HepG2 (cell line): ENCODE measurements at places on chromosomes 2 and 18.
A peak's percentile ranks its signal among the peaks of the same experiment; 100 is the strongest.

DNA sequence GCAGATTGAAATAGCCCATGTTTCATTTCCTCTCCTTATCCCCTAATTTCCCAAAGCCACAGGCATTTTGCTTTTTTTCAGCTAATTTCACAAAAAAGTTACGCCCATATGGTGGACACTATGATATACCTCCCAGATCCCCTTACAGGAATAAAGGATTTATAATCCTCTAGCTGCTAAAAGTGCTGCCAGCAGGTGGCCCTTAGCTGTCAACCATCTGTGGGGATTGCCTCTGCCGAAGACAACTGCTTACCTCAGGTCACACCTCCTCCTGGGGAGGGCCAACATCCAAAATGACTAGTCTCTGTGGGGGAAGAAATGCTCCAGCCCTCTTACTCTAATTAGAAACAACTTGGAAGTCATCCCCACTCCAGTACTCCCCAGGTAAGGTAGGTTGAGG is 61.0 kb upstream of the EPB41L3 start:
- DNase-seq = no peak

DNA sequence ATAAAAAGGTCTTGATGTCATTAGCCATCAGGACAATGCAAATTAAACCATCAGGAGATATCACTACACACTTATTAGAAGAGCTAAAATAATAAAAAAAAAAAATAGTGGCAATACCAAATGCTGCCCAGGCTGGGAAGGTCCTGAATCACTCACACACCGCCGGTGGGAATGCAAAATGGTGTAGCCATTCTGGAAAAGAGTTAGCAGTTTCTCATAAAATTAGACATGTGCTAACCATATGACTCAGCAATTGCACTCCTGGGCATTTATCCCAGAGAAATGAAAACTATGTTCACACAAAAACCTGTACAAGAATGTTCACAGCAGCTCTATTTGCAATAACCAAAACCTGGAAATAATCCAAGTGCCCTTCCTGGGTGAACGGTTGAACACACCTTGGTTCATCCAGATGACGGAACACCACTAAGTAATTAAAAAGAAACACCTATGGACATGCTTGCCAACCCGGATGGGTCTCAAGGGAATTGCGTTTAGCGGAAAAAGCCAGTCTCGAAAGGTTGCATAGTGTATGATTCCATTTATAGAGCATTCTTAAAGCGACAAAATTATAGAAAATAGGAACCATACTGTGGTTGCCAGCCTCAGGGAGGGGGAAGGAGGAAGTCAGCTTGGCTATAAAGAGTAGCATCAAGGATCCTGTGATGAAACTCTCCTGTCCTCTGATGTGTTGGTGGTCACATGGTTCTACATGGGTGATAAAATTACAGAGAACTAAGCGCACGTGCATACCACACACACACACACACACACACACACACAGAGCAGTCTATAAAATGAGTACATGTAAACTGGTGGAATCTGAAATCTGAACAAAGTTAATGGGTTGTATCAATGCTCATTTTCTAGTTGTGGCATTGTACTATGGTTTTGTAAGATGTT is 4.6 kb downstream of the MBP start:
- no peak for DNase-seq

- no peak for DNase-seq
Measured at GRCh38 chr18:65620076-65620696, 130.6 kb upstream of the CDH7 start.

GRCh38 chr2:31980674-31981356 is 30.0 kb downstream of the MEMO1 start:
- DNase-seq = peak; percentile 25

DNA sequence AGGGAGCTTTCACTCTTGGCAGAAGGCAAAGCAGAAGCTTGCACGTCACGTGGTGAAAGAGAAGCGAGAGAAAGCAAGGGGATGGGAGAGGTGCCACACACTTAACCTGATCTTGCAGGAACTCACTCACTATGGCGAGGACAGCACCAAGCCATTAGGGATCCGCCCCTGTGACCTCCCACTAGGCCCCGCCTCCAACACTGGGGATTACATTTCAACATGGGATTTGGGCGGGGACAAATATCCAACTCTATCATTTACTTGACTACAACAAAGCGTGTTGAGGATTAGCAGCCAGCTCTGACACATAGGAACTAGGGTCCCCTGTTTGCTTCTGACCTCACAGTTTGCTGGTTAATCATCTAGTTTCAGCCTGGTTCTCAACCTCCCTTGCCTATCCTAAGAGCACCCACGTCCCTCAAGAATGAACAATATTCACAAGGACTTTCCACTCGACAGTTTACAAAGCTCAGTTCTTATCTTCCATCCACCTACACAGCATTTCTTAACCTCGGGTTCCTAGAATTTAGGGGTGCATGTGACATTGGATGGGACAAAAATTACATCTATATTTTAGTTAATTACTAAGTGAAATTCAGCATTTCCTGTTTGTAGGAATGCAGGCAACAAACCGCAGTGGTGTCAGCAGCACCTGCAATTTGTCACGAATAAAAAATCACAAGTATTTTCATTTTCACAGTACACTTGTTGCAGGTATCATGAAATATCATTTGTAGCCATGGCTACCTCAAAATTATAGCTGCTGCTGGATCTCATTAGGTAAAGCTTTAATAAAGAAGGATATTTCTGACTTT is 36.0 kb downstream of the LBH start:
- DNase-seq = no peak

DNA sequence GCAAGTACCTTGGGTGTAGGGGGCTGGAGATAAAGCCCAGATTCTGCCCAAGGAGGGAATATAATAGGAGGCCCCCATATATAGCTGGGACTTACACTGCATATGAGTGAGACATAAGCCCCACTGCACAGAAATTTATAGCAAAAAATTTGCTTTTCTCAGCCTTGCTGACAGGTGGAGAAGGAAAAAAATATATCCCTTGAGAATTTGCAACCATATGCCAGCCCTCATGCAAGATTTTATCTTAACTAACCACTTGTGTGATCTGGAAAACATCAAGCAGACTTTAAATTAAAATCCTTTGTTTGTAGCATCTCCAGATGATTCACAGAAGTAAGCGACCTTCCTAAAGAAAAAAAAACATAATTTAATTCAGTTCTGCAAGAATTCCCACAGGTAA is 288.2 kb downstream of the BCL2 start:
- DNase-seq = no peak

GRCh38 chr2:150207979-150208378 is 279.5 kb downstream of the RND3 start:
- no peak for DNase-seq

GRCh38 chr18:80168982-80169381 is 59.9 kb downstream of the ADNP2 start:
- DNase-seq = no peak

DNA sequence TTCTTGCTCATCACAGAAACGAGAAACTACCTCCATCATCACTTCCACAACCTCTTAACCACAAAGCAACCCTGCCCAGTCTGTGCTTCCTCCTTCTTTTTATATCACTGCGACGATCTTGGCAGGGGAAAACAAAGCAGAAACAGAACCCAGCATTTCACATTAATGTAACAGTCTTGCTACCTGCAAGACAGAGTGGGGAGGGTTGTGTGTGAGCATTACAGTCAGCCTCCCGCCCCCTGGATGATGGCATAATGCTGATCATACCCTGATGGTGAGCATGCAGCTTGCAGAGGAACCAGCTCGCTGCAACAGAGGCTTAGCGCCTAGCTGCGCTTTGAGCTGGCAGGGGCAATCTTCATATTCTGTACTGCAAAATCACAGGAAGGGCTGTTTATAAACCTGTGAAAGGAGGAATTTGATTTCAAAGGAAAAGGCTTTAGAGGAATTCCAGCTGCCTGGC is 376.1 kb downstream of the IRS1 start:
- no peak for DNase-seq

- DNase-seq = no peak
Measured at GRCh38 chr2:73314441-73314840, 21.1 kb upstream of the EGR4 start.

GRCh38 chr2:26542194-26542455 is 64.2 kb upstream of the OTOF start:
- DNase-seq = no peak

- DNase-seq = peak; percentile 70
Measured at GRCh38 chr2:157839162-157839801, 36.8 kb downstream of the ACVR1 start.

GRCh38 chr18:8794156-8794933 is 89.0 kb downstream of the MTCL1 start:
- peak; percentile 66 for DNase-seq

GRCh38 chr2:159009940-159010339 is 41.5 kb downstream of the TANC1 start:
- no peak for DNase-seq

- no peak for DNase-seq
Measured at GRCh38 chr2:10297191-10297830, 5.4 kb upstream of the HPCAL1 start.
